ENCODE measurements at places on chromosomes 3 and 15. TPM values are rescaled to one million over a fixed set of nuclear protein-coding genes. Genes with fewer than 3 reads are reported as not detected.

KY gene
- 0.73 TPM for total RNA-seq

SNX22 gene
- 0.39 TPM for total RNA-seq

SYNM gene
- 2.2 TPM for total RNA-seq

C15orf62 gene
- not detected for total RNA-seq

SLC6A20 gene
- not detected for total RNA-seq

TRH gene
- not detected for total RNA-seq

GOLGA6D gene
- total RNA-seq, result not detected

ROPN1 gene
- not detected for total RNA-seq
